ENCODE measurements at places on chromosomes 12 and 14.

GRCh38 chr14:46573498-46573897, 78.1 kb downstream of the RPL10L start:
- no peak for DNase-seq

- DNase-seq: no peak
Measured at GRCh38 chr14:58276208-58276607, 22.1 kb upstream of the ARID4A start.

- no peak for DNase-seq
Measured at GRCh38 chr12:58069268-58069963, 128.0 kb downstream of the ATP23 start.

- no peak for DNase-seq
Measured at GRCh38 chr14:23631234-23631633, 4.9 kb upstream of the DHRS2 start.

GRCh38 chr12:110157539-110157938, 33.4 kb downstream of the IFT81 start:
- no peak for DNase-seq

GRCh38 chr14:91975763-91976162, 28.3 kb upstream of the FBLN5 start:
- DNase-seq: no peak

DNA sequence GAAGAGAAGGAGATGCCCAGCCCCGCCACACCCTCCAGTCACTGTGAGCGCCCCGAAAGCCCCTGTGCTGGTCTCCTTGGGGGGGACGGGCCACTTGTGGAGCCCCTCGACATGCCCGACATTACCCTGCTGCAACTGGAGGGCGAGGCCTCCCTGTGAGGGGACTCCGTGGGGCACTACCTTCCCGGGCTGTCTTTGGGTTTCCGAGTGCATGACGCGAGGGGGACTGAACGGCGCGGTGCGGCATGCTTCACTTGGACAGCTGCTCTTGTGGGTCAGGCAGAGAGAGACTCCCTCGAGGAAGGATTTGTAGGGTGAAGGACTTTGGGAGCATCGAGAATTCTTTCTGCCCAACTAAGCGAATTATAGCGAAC, 1.1 kb downstream of the CCDC184 start:
- no peak for DNase-seq

DNA sequence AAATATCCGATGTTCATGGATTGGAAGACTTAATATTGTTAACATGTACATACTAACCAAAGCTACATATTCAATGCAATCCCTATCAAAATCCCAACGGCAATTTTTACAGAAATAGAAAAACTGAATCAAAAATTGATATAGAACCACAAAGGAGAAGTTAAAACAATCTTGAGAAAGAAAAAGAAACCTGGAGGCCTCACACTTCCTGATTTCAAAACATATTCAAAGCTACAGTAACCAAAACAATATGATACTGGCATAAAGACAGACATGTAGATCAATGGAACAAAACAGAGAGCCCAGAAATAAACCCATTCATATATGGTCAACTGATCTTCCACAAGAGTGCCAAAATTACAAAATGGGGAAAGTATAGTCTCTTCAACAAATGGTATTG, 5.4 kb upstream of the PELI2 start:
- DNase-seq: no peak

- DNase-seq: no peak
Measured at GRCh38 chr12:97127061-97127460, 220.0 kb downstream of the NEDD1 start.

DNA sequence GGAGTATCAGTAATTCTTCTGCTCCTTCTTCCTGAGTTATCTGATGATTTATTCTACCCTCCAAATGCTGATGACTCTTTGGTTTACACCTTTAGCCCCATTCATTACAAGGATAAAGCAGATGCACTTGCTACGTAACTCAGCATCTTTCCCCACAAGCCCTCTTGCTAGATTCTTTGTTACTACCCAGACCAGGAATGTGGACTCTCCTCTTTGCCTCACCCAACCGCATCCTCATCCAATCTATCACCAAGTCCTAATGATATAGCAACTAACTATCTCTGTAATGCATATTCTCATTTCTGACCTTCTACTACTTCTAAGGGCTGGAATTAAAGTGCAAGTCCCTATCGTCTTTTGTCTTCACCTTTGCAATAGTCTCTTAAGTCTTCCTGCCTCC, 9.2 kb downstream of the KRT1 start:
- DNase-seq: no peak

GRCh38 chr14:68770051-68770450, 22.8 kb downstream of the ZFP36L1 start:
- DNase-seq: no peak

DNA sequence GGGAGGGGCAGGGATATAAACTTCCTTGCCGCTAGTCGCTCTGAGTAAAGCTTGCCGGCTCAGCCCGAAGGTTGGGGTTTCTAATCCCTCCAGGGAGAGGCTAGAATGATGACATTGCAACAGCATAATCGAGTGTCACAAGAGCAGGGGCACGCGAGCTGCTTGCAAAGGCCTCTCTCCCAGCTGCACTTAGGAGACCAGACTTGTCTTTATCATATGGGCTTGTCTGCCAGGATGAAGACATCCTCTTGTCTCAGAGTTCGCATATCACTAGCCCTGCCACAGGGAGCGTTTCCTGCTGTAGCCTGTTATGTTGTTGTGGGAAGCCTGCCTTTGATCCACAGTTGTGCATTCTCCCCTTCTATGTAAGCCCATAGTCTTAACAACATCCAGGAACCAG, 180.0 kb downstream of the ESR2 start:
- no peak for DNase-seq

GRCh38 chr12:4270831-4271716, 2.5 kb upstream of the CCND2 start:
- no peak for DNase-seq

GRCh38 chr14:100747736-100748135, 21.0 kb downstream of the DLK1 start:
- no peak for DNase-seq

DNA sequence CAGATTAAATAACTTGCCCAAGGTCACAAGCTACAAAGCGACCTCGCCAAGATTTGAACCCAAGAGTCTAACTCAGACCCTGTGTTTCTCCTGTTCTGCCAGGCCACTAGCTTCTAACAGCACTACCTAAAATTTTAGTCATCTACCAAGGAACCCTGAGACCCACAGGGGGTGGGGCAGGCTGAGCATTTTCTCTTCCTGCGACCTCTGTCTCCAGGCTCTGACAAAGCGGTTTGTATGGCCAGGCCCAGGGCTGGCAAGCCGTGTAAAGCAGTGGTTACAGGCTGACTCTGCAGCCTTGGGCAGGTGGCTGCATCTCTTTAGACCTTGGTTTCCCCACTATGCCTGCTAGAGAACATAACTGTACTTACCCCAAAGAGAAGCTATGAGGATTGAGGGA, 5.3 kb downstream of the VDR start:
- DNase-seq: no peak

- DNase-seq: no peak
Measured at GRCh38 chr12:107635139-107635538, 50.5 kb upstream of the PWP1 start.

- DNase-seq: no peak
Measured at GRCh38 chr14:98594156-98594555, 677.8 kb downstream of the BCL11B start.

GRCh38 chr14:91971188-91971778, 23.8 kb upstream of the FBLN5 start:
- no peak for DNase-seq

Data from dermis microvascular lymphatic vessel endothelial cell (primary cell).